Activated T-cell treated with anti-CD3 and anti-CD28 coated beads, Interleukin-2, amount 50 U/mL, for 72 hours (primary cell): ENCODE measurements at places on chromosomes 1 and 21.

DNA sequence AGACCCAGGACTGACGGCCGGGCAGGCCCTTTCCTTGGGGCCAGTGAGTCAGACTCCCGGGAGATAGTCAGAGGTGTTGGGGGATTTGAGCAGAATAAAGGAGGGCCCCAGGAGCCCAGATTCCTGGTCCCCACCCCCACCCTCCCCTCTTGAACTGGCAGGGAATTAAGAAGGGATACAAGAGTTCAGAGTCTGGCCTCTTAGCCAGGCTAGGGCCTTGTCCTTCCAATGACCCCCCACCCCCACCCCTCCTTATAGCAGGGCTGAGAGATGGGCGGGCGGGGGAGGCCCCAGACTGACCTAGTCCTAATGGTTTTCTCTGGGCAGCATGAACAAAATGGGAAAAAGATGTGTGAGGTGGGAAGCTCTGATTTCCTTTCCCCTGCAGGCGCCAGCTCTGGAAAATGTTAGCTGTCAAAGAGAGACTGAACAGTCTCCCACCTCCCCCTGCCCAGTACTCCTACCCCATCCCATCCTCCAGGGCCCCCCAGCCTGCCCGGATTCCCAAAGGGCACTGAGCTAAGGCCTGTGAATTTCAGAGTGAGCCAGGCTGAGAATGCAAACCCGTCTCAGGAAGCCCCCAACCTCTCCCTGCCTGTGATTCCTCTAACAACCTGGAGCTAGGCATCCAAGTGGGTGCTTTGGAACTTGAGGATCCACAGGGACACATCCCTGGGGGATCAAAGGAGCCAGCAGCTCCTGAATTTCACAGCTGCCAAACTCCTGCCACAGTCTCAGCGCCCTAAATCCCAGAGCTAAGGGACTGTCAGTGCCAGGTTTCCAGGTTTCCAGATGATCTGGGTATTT, 5.8 kb upstream of the CRABP2 start:
- DNase-seq, result no peak

DNA sequence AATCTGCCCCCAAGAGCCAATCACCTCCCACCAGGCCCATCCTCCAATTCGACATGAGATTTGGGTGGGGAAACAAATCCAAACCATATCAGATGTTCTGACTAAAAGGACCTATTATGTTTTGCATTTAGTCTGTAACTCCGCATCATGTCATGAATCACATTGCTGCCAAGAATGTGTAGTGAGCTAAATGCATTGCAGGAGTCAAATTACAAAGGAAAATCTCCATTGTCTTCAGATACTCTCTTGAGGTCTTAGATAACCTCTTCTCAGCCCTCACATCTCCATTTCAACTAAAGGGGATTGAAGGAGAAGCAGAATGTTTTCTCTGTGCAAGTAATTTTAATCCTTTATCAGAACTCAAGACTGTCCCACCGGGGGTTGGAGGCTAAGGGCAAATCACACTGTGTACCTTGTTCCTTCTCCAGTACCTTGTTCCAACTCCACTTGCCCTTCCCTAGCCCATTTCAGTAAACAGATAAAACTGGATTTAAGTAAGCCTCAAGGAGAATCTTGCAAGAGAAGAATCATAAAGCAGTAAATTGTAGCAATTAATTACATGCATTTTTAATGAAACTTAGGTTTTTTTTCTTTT, 34.1 kb downstream of the EXTL2 start:
- DNase-seq, result no peak

DNA sequence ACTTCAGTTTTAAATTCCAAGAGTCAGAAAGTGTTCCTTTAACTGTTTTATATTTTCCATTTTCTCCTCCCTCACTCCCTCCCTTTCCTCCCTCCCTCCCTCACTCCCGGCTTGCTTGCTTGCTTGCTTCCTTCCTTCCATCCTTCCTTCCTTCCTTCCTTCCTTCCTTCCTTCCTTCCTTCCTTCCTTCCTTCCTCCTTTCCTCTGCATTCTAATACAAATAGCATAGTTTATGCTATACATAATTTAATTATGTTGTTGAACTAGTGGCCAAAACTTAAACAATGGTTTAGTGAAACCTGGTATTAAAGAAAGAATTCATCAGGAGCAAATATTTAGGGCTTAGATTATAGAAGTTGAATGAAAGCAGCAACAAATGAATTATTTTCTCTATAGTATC, 188.5 kb upstream of the OLFM3 start:
- no peak for DNase-seq

DNA sequence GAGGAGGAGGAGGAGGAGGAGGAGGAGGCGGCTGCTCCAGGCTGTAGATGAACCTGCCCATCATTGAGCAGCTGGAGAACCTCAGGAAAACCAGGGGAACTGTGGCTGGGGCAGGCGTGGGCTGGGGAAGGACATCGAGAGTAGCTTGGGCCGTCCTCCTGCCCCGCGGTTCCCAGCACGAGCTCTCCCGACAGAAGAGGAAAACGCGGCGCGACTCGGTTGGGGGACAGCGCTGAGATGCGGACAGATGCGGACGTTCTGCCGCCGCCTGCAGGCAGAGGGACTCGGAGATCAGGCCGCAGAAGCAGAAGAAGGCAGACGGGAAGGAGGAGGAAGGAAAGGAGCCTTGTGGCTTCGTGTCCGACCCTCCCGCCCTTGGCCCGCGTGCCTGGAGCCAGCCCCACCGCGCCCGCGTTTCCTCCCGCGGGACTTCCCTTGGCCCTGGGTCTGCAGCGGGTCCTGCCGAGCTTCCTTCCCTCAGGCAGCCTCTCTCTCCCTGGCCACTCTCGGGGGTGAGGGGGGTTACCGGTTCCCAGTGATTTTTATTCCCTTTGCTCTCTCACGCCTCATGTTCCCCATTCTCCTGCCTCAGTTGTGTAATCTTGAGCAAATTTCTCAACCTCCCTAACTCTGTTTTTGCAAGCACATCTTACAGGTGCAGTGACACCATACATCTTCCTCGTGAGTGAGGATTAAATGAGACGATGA, 1.7 kb upstream of the TNFRSF9 start:
- peak; percentile 51 for DNase-seq

DNA sequence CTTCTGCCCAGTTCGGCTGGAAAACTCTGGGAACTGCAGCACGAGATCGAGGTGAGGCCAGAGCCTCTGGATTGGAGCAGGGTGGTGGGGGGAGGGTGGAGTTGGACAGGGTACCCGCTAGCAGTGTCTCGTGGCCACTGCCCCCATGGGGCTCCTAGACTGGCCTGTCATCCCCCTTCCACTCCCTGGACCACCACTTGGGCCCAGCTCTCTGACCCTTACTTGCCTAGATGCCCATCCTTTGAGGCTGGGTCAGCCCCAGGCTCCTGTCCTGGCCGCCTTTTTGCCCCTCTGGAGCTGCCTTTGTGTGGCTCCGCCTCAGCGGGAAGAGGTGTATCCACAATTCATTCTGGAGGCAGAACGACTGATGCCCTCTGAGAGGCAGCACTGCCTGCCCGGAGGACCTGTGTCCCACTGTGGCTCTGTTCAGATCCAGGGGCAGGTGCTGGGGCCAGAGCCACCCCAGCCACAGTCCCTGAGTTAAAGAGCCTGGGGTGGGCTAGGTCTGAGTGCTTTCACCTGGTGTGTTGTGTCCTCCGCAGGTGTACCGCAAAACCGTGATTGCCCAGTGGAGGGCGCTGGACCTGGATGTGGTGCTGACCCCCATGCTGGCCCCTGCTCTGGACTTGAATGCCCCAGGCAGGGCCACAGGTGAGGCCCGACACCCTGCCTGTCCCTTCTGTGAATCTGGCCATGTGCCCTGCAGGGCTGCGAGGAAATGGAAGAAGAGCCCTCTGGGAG, 17.7 kb downstream of the FAAH start:
- DNase-seq, result peak; percentile 16

DNA sequence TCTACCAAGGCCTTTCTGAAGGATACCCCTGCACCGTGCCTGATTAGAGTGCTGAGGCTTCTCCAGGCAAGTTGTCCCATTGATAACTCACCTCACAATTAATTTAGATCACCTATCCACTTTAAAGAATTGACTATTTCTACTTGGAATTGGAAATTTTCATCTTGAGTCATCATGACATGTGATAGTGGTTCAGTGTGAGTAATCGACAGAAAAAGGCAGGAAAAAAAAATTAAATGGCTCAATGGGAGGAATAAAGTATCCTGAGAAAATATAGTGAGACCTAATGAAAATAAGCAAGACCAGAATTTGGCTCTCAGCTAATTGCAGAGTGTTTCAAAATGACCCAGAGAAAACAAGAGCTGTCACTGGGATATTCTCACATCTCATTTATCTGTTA, 222.4 kb upstream of the C8B start:
- DNase-seq, result no peak
